ENCODE measurements at places on chromosomes 12 and 14.

- no peak for DNase-seq
Observed at GRCh38 chr12:132695431-132695830, 8.0 kb downstream of the PXMP2 start.

GRCh38 chr14:64501411-64502171 lies 2.0 kb downstream of the ZBTB25 start:
- DNase-seq, result no peak

DNA sequence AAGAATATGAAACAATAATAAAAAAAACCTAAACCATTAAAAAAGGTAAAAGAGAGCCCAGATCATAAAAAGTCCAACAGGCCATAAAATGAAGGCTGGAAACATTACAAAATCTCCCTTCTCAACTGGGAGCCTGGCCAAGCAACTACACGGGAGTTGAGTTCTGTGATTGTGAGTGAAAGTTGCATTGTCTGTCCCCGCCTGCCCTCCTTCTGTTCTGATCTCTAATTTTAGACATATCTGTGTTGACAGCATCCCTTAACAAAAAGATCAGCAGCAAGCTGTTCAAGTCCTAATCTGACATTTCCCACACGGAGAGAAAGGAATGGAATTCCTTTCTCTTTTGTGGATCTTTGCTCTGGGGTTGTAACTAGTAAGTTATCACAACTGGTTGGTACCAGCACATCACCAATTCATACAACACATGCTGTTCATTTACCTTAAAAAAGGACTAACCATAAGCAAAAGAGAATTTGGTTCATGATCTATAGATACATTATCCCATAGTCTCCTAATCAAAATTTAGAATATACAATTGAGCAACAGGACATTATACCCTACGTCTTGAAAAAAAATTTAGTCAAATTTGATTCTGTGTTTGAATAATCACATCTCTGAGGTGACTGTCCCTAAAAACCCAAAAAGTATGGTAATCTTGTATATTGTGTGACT lies 205.1 kb upstream of the GZMB start:
- no peak for DNase-seq

DNA sequence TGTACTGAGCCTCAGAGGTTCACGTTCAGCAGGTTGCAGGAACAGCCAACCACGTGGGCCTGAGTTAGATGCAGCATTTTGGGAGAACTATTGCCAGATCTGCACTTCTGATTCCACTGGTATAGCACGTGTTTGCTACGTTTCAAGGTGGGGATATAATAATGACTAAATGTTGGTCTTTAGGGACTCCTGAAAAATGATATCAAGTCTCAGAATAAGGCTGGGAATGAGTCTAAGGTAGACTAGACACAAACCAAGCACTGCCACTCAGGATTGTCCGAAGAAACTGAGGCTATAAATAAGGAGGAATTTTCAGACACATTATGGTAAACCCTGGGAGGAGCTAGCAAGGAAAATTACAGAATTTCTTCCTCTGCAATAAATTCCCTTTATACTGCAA lies 98.1 kb downstream of the ESR2 start:
- no peak for DNase-seq

DNA sequence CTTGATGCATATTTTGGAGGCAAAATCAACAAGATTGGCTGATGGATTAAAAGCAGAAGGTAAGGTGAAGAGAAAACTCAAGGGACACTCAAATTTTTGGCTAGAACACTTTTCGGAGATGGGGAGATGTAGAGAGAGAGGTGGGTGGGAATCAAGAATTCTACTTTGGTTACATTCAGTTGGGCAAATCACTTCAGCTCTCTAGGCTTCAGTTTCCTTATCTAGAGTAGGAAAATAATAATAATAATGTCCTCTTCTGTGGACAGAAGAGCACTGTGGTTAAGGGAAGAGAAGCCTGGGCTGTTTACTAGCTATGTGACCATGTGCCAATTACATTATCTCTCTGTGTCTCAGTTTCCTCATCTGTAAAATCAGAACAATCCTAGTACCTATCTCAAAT lies 23.4 kb upstream of the DHRS2 start:
- no peak for DNase-seq

DNA sequence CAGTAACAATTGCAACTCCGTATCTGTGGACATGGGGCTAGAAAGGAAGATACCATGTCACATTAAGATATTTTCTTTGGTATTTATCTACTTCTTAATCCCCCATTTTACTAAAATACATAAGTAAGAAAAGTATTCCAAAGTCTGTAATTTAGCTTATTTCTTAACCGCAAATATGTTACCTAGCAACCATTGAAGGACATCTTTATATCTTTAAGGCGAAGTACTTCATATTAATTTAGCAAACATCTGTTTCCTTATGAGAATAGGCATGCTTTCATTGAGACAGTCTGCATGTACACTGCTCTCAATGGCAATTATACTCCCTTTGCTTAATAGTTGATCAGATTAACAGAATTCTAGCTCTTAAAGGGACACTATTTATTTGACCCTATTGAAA lies 88.8 kb downstream of the NAV3 start:
- DNase-seq, result no peak

DNA sequence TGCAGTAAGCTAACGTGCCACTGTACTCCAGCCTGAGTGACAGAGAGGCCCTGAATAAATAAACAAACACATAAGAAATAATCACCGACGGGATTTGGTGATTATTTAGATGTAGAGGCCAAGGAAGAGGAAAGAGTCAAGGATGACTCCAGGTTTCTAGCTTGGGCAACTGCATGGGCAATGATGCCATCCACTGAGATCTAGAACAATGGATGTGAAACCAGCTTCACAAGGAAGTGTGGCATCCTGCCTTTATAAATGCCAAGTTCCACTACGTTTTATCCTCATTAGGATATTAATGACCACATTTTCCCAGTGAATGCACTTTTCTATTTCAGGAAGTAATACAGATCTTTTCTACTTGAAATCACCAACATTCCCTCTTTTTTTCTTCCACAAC lies 10.9 kb upstream of the PTGER2 start:
- no peak for DNase-seq

- no peak for DNase-seq
Observed at GRCh38 chr14:74829251-74829650, 46.7 kb downstream of the PROX2 start.

DNA sequence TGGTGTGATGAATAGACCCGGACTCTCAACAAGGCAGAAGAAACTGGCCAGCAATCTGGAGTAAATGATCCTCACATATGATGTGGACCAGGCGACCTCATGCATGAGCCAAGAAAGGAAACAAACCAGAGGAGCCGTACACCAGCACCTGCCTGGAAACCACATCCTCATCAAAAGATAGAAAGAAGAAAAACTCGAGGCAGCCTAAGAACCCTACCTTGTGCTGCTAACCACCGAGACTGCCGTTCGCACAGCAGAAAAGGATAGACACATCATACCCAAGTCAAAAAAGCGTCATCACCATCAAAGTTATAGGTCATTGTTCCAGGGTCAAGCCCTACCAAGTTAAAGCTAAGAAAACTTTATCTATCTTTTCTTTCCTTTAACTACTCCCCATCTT lies 66.7 kb downstream of the RESF1 start:
- peak; percentile 3 for DNase-seq

- no peak for DNase-seq
Observed at GRCh38 chr12:4987076-4988046, 56.3 kb upstream of the KCNA5 start.

- no peak for DNase-seq
Observed at GRCh38 chr14:52862632-52863333, 71.4 kb upstream of the GNPNAT1 start.

GRCh38 chr12:129325566-129325965 lies 472.3 kb downstream of the GLT1D1 start:
- DNase-seq, result no peak

DNA sequence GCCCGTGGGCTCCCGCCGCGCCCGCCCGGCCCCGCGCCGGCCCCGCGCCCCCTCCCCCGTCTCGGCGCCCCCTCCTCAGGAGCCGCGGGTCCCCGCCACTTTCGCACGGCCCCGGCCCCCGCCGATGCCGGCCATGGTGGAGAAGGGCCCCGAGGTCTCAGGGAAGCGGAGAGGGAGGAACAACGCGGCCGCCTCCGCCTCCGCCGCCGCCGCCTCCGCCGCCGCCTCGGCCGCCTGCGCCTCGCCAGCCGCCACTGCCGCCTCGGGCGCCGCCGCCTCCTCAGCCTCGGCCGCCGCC lies 263 bp downstream of the RCOR1 start:
- no peak for DNase-seq

GRCh38 chr12:21984375-21984774 lies 43.1 kb upstream of the ABCC9 start:
- no peak for DNase-seq

DNA sequence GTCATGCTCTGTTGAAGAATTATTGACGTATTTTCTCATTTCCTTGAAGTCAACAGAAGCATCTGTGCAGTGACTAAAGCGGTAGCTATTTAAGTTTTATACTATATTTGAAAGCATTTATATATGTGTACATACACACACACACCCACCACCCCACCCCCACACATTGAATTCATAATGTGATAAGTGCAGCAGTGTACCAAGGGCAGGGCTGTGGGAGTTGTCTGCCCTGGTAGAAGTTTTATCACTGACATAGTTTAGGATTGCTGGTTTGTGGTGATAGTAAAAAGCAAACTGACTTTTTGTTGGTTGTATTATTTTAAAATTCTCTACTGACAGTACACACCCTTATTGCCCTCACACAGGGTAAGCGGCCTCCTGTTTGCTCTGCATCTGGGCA lies 39.1 kb downstream of the GAS2L3 start:
- no peak for DNase-seq

GRCh38 chr12:93419388-93420034 lies 22.2 kb downstream of the UBE2N start:
- no peak for DNase-seq

- DNase-seq, result no peak
Observed at GRCh38 chr12:64951944-64952343, 127.5 kb downstream of the TBC1D30 start.

GRCh38 chr14:103801459-103801858 lies 45.9 kb downstream of the PPP1R13B start:
- no peak for DNase-seq

- no peak for DNase-seq
Observed at GRCh38 chr12:27794818-27795584, 15.0 kb upstream of the MANSC4 start.

GRCh38 chr12:63045020-63045860 lies 105.8 kb downstream of the AVPR1A start:
- no peak for DNase-seq

GRCh38 chr12:14400599-14400998 lies 35.1 kb downstream of the ATF7IP start:
- DNase-seq, result no peak

- no peak for DNase-seq
Observed at GRCh38 chr14:67564236-67564635, 31.1 kb downstream of the PLEKHH1 start.

DNA sequence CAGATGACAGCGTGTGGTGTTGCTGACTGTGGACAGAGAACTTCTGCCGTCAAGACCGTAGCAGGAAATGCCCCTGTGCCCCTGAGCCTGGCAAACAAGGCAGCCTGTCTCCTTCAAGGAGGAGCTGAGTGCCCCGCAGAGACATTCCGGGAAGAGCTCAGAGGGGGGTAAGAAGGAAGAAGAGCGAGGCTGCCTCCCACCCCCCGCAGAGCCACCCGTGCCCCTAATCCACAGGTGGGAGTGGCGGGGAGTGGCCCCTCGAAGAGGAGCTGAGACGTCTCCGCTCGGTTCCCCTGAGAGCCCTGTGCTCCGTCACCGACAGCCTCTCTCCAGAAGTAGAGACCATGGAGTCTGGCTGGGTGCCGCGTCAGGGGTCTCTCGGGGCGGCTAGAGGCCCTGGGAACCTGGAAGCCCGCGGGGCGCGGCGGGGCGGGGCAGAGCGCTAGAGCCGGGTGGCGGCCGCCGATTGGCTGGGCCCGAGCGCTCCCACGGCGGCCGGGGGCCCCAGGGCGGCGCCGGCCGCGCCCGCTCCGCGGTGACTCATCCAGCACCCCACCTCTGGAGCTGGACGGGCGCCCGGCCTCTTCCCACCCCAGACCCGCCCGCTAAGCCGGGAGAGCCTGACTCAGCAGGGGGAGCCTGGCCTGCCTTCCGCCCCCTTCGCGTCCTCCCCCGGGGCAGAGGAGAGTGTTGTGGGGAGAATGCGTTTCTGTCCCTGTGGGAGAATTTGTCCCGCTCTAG lies 25.2 kb upstream of the KRT78 start:
- DNase-seq, result peak; percentile 19

DNA sequence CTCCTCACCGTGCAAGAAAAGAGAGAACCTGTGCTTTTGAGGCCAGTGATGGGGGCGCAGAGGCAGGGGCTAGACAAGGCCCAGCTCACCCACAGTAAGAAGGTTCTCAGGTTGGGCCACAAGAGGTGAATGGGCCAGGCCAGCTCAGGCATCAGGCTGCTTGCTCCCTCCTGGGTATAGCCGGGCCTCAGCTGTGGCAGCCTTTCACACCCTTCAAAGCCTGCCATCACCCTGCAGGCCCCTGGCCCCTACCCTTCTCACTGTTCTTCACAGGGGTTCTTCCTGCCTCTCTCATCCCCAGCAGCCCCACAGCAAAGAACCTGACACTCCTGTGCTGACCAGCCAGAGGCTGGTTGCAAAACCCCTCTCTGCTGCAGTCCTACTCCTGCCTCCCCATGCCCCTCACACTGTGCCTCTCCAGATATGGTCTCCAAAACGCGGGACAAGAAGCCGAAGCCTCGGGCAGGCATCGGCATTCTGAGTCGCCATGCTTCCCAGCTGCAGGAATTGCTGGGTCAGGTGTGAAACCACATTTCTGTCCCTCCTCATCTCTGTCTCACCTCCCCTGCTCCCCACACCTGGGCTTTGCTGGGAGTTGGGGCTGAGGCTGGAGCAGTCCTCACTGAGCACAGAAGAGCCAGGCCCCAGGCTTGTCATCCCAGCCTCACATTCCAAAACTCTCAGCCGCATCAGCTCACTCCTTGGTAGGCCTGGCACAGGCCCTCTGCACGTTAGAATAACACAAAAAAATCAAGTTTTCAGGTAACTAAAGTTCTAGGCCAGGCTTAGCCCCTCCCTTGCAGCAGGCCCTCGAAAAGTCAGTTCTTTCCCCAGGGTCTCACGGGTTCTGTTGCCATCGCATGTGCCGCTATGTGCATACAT lies 6.9 kb upstream of the FAIM2 start:
- DNase-seq, result no peak

GRCh38 chr14:75126121-75126544 lies 715 bp downstream of the NEK9 start:
- DNase-seq, result no peak

GRCh38 chr12:108618079-108618952 lies 15.4 kb downstream of the SELPLG start:
- DNase-seq, result peak; percentile 62

DNA sequence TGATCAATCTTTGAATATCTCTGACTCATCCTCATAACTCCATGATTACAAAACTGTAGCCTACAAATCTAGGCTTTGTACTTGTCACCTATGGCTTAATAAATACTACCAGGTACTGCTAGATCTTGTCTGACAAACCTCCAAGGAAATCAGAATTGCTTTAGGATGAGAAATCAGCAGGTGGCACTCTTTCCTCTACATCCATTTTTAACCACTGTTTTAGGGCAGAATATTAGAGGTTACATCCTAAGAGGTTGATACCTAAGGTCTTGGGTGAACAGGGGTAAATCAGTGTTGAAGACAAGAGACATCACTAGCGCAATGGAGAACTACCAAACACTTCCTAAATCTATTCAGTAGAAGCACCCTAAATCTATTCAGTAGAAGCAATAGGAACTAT lies 63.1 kb upstream of the SOX5 start:
- no peak for DNase-seq

GRCh38 chr12:1217191-1217949 lies 226.3 kb downstream of the ERC1 start:
- no peak for DNase-seq

All from stimulated activated CD4-positive, alpha-beta T cell treated with anti-CD3 and anti-CD28 coated beads, TNF-alpha, amount 100 ng/mL, for 24 hours (primary cell).